Activated naive CD4-positive, alpha-beta T cell (primary cell): ENCODE measurements at places on chromosomes 2 and 18.

GRCh38 chr18:79448621-79449020 is 52.9 kb downstream of the NFATC1 start:
- DNase-seq: no peak

DNA sequence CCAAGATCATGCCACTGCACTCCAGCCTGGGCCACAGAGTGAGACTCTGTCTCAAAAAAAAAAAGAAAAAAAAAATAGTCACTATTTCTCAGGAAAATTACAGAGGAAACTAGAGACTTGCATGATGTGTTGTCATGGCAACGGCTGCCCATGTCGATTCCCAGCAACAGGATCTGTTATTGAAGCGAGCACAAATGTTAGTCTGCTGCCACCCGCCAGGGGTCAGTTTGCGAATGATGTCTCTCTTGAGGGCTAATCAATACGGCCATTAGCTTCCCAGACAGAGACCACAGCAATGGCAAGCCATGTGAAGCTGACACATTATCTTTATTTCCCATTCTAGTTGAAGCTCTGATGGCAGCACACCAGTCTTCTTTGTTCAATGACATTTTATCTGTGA is 32.4 kb upstream of the ACYP2 start:
- no peak for DNase-seq

GRCh38 chr18:74282755-74283554 is 8.8 kb downstream of the CYB5A start:
- DNase-seq: no peak

GRCh38 chr2:235979753-235980435 is 188.3 kb downstream of the GBX2 start:
- DNase-seq: no peak

DNA sequence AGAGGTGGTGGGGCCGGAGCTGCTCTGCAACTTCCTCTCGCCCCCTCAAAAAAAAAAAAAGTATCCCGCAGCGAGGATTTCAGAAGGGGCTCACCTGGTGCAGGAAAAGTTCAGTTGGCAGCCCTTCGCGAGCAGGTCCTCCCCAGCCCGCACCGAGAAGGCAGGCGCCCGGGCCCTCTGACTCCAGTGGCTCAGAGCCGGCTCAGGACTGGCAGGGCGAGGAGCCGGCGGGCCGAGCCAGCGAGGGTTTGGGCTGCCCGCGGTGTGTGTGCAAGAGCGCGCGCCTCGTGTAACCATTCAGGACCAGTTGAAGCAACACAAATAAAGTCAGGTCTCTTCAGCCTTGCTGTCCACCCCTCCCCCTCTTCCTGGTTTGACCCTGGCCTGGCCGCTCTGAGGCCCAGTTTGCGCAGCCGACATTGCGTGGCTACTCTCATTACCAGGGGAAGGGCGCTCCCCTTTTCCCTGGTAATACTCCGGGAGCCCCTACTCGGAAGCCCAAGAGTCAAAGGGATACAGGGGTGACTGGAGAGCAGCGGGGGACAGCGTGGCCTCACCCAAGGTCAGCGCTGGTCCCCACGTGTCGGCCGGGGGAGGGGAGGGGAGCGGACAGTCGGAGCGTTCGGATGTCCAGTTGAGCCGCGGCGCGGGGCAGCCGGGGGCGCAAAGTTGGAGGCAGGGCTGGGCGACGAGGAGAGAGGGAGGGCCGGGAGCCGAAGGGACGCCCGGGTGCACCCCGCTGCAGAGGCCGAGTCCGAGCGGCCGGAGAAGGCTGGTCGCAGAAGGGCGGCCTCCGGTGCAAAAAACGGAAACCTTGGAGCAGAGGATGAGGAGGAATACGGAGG is 12.3 kb downstream of the EN1 start:
- DNase-seq: no peak

DNA sequence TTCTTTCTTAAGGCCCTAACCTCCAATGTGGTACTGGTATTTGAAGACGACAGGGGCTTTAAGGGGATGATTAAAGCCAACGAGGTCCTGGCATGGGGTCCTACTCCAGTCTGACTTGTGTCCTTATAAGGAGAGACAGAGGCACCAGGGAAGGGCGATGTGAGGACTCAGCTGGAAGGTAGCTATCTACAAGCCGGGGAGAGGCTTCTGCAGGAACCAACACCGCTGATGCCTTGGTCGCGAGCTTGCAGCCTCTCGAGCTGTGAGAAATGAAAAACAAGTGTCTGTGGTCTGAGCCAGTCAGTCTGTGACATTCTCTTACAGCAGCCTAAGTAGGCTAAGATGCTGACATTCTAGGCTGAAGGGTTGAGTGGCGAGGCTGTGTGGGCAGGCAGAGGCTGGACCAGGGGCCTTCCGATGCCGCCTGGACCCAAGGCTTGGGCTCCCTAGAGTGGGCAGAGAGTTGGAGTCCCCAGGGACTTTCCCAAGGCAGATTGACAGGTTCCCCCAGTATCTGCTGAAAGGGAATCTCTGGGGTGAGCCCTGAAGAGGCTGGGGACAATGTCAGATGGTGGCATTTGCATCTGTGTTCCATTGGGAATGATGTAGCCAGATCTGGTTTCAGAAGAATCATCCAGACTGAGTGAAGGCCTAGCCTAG is 322.9 kb upstream of the HS6ST1 start:
- DNase-seq: no peak

DNA sequence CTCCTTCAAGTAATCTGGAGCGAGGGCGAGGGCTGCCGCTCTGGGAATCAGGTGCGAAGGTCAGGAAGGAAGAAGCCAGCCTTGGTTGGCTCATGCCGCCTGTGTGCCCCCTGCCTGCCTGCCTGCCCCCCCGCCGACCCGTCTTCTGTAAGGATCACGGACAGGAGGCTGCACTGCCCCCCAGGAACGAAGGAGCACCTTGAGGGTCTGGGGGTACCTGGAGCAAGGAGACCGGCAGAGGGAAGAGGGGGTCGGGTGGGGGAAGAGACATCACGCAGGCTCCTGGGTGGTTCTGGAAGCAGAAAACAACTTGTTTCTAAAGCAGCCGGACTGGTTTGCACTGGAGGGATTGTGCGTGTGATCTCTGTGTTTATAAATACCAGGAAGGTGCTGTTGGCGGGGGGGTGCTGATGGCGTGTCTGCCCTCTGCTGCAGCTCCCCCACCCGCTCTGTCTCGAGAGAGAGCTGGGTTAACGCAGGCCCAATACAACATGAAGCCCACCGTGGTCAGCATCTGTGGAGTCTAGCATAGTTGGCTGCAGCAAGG is 1.7 kb downstream of the FOSL2 start:
- no peak for DNase-seq

DNA sequence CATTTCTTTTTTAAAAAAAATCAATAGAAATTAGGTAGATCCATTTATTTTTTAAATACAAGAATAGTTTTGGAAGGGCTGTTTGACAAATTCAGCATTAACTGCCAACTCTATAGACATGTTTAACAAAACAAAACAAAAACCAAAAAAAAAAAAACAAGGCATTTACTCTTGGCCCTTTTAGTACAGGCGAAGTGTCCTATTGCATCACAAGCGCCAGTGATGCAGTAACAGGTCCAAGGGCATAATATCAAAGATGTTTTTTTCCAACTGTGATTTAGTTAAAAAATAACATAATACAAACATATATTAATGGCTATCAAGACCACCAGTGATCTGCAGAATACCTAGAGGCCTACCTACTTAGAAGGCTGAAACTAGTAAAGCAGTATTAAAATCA is 55.3 kb downstream of the XDH start:
- DNase-seq: no peak

DNA sequence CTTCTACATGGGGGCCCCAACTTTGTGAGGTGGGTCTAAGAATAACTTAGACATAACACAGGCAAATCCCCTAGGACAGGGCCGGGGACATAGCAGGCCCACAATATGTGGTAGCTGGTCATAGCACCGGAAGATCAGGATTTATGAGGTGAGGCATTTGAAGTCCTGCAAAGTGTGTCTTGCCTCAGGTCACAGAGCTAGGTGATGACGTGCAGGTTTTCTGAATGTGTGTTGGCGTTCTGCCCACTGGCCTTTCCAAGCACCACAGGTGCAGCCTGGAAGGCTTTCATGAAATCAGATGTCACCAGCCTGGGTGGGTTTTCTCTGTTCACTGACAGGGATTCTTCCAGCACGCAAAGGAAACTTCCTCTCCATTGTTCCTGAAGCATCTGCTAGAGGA is 119.1 kb downstream of the LRATD1 start:
- no peak for DNase-seq

GRCh38 chr2:232327105-232328031 is 51.2 kb upstream of the ALPP start:
- DNase-seq: peak; percentile 82

DNA sequence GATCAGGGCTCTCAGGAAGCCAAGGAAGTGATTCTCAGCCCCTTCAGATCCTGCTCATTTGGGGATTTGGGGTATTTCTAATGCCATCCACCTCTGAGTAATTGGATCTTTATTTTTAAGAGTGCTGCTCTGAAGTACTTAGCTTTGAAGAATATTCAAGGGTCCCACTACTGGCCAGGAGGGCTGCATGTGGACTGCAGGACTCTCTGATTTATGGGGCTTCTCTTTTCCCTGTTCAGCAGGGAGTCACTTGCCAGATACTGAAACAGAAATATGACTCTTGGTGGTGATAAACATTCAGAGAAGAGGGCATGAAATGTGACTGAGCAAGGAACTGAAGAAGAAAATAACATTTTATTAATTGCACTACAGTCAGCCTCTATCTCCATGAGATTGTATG is 138.5 kb downstream of the MTX2 start:
- no peak for DNase-seq

DNA sequence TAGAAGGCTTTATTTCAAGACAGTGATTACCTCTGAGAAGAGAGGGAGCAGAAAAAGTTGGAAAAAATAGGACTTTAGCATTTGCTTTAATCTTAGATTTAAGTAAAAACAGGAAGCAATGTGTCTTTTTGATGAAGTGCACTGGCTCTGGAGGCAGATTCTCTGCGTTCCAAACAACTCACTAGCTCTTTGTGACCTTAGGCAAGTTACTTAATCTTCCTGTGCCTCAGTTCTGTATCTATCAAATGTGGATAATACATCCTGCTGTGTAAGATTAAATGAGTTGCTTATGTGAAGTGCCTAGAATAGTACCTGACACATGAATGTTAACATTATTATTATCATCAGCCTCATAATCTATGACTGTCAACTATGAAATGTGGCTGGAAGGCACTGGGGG is 42.3 kb downstream of the RPRD1A start:
- DNase-seq: no peak

DNA sequence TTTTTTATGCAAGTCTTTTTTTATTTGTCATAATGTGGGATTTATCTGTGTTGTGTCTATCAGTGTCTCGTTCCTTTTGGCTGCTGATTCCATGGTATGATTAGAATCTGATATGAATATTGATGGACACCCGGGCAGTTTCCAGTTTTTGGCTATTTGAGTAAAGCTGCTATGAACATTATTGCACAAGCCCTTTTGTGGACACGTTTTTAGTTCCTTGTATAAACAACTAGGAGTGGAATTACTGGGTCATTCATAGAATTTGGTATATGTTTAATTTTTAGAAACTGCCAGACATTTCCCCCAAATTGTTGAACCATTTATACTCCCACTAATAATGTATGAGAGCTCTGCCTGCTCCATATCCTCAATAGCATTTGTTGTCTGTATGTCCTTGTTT is 26.6 kb downstream of the HK2 start:
- DNase-seq: no peak
